ENCODE measurements at places on chromosomes 2 and 18.

GRCh38 chr2:73091696-73092095 lies 20.2 kb upstream of the SFXN5 start:
- DNase-seq: no peak

DNA sequence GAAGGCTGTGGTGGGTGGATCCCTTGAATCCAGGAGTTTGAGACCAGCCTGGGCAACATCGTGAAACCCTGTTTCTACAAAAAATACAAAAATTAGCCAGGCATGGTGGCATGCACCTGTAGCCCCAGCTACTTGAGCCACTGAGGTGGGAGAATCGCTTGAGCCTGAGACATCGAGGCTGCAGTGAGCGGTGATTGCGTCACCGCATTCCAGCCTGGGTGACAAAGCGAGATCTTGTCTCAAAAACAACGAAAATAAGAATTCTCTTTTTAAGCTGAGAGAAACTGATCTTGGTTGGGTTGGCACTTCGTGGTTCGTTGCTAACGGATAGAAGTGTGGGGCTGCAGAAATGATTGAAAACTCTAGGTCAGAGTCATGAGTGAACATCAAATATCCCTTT lies 109.3 kb upstream of the CNGA3 start:
- no peak for DNase-seq

DNA sequence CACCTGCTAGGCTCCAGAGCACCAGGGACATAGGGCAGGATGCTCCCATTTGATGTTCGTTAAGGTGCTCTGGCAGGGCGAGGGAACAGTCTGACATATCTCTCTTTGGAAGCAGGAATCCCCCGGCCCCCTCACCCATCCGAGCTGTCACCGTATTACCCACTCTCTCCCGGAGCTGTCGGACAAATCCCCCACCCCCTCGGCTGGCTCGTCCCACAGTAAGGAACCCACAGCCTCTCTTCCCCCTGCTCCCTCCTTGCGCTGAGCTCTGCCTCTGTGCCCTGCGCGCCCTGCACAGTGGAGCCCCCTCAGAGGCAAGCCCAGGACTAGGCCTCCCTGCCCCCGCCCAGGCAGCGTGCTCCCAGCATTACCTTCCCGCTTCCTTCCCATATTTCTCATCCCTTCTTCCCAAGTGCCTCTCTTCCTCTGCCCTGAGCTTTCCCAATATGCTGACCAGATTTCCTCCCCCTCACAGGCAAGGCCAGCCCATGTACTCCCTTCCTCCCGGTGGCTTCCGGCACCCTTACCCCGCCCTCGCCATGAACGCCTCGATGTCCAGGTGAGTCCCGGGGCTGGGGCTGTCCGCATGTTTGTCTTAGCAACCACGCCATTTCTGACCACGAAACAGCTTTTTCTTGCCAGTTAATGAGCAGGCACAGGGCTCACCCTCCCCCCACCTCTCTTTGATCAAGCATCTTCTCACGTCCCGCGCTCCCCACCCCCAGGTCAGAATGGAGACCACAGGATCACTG lies 23.8 kb downstream of the TGOLN2 start:
- DNase-seq: no peak

DNA sequence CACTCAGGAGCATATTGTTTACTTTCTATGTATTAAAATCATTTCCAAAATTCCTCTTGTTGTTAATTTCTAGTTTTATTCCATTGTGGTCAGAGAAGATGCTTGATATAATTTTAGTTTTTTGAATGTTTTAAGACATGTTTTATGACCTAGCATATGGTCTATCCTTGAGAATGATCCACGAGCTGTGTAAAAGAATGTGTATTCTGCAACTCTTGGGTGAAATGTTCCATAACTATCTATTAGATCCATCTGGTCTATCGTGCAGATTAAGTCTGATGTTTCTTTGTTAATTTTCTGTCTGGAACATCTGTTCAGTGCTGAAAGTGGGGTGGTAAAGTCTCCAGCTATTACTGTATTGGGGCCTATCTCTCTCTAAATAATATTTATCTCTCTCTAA lies 83.3 kb upstream of the EPAS1 start:
- no peak for DNase-seq

- no peak for DNase-seq
These were observed 77.9 kb upstream of the CD226 start for GRCh38 chr18:70025580-70025979.

- no peak for DNase-seq
These were observed 295.3 kb downstream of the CDH7 start for GRCh38 chr18:66046032-66046602.

DNA sequence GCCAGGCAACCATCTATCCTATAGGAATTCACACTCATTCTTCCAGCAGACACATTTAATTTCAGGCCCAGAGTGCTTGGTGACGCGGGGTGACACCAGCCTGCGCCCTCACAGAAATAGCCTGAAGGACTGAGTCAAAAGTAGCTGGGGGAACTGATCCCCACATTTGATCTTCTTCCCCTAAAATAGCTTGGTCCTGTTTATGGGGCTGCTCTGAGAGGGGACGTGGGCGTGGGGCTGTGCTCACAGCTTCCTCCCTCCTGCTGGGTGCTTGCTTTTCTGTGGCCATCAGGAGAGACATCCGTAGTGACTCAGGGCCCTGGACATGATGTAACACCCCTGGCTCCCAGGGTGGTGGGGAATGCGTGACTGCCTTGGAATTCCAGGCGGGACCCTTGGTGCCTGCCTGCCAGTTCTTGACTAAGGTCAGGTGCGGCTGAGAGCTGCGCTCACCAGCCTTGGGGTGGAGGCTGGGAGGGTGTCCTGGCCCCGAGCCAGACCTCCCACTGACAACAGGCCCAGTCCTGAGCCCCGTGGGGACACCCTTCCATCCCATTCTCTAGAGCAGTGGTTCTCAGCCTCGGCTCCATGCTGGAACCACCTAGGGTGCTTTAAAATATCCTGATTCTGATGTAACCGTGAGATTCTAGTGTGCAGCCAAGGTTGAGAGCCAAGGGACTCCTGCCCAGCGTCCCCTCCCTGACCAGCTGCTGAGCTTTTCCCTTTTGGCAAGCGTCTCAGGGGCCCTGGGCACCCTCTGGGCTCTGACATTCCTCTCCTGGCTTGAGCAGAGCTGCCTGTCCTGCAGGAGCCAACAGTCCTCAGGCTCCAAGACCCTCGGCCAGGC lies 47.4 kb upstream of the SMAD7 start:
- DNase-seq: no peak
